ENCODE measurements at places on chromosomes 3 and 15.

DNA sequence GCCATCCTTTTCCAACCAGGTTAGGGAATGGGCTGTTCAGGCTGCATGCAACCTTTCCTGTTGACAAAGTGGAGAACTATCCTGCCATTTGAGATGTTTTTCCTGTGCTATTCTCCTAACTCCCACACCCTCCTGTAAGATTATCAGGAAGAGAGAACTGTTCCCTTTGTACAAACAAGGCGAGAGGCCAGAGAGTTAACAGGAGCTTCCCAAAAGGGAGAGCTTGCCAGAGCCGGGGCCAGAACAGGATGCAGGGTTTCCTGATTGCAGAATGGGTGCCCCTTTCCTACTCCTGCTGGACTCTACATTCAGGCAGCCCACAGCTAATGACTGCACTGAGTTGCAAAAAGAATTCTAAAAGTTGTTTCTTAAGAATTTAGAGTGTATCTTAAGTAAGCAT lies 17.1 kb downstream of the PML start:
- DNase-seq = no peak

GRCh38 chr3:53065841-53066480 lies 20.1 kb upstream of the SFMBT1 start:
- no peak for DNase-seq

DNA sequence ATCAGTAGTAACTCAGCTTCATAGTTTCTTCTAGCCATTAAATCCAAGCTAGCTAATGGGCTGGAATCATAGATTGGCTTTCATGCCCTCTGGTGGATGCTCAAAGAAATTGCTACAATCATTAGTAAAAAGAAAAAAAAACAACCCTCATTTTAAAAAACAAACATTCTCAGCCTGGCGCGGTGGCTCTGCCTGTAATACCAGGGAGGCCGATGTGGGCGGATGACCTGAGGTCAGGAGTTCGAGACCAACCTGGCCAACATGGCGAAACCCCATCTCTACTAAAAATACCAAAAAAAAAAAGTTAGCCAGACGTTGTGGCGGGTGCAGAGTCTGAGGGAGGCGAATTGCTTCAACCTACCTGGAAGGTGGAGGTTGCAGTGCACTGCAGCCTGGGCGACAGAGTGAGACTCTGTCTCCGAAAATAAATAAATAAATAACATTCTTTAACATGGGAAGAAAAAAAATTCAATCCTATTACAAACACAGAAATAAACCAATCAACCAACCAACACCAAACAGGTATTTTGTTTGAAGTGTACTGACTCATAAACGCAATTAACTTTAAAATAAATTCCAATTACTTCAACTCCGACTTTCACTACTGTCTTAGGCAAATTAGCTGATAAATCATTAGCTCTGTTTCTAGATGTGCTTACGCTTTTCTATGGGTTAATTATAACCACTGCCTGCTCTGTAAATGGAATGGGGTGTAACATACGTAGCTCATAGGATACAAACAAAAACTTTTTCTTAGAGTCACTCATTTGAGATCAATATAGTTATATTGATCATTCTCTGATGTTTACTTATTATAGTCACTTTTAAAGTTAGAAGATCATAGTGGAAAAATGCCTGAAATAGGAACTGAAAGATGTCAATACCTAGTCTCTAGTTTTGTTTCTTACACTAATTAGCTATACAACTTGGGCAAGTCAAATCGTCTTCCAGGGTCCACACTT lies 24.9 kb downstream of the TMEM207 start:
- no peak for DNase-seq

DNA sequence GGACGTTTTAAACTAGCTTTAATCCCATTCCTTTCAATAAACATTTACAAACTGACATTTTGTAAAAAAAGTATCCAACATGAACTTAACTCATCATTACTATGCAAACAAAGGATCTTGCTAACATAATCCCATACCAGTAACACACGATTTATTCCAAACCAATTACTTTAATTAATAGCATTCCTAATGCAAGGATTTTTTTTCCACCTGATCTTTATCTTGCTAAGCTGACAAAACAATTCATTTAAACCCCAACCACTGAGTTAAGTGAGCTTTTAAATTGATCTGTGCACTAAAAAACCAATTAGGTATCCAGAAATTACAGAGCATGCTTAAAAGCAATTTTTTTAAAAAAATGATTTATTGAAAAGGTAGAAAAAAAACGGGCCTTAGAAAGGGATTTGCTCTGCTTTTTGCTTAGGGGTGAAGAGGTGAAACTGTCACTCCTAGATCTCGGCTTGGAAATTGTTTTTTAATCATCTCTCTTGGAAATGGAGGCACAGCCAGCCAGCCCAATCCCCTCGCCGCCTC lies 1.2 kb downstream of the SH3BP5 start:
- no peak for DNase-seq

DNA sequence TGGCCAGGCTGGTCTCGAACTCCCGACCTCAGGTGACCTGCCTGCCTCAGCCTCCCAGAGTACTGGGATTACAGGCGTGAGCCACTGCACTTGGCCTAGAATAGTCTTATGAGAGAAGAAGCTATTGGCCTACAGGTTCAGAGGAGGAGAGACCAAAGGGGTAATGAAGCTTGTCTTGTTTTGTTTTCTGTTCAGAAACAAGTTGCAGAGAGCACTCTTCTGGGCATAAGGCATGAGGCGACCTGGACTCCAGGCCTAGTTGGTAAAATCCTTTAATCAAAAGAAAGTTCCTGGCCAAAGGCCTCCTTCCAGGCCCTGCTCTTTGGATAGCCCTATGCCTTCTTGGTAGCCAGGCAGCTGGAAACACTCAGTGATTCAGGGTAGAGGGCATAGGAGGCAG lies 87.3 kb upstream of the SKOR1 start:
- no peak for DNase-seq

DNA sequence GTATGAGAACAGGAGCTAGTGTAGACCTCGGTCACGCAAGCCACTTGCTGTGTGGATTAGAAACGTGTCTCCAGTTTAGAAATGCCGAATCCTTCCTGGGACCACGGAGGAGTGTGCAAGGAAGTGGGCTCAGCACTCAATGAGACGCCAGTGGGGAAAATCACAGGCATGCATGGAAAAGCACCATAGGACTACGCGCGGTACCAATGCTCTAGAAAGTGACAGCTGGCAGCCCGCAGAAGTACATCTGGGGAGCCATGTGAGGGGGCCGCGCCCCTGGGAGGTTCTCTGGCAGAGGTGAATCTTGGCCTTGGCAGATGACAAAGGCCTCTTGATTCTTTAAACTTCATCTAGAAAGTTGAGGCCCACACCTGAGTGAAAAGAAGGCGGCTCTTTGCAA lies 99.3 kb downstream of the LRRK1 start:
- DNase-seq = no peak

GRCh38 chr3:181824961-181825360 lies 113.2 kb downstream of the SOX2 start:
- no peak for DNase-seq

GRCh38 chr15:35546511-35547381 lies 781 bp upstream of the DPH6 start:
- no peak for DNase-seq

DNA sequence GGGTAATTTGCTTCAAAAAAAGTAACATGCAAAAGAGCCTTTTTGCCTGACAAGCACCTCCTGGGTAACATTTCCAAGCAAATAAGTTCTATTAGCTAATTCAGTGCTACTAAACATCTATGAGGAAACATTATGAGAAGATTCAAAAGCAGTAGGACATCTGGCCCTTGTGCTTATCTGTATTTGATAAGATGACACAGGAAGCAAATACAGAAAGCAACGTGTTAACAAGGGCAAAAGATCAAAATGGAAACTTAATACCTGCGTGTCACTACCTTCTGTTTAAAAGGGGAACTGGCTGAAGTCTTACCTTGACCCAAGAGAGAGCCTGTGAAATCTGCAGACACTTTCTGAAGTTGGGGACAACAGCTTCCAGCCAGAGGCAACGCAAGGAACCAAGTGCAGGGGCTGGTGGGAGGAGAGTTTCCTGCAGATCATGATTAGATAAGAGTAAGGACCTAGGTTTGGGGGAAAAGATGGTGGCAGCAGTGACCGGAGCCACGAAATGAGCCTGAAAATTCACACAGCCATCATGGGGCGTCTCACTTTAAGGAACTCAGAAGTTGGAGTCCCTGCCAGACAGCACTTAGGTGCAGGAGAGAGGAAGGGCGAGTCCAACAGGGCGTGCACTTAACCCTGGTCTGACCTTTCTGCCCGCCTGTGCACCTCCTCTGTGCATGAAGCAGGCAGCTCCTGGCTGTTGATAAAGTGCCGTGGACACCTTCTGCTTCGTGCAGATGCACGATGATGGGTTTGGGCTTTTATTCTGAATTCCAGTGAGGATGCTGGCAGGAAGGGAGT lies 153.6 kb upstream of the BHLHE40 start:
- no peak for DNase-seq

- DNase-seq = no peak
These were observed 230.4 kb downstream of the PLCL2 start for GRCh38 chr3:17115186-17115585.

DNA sequence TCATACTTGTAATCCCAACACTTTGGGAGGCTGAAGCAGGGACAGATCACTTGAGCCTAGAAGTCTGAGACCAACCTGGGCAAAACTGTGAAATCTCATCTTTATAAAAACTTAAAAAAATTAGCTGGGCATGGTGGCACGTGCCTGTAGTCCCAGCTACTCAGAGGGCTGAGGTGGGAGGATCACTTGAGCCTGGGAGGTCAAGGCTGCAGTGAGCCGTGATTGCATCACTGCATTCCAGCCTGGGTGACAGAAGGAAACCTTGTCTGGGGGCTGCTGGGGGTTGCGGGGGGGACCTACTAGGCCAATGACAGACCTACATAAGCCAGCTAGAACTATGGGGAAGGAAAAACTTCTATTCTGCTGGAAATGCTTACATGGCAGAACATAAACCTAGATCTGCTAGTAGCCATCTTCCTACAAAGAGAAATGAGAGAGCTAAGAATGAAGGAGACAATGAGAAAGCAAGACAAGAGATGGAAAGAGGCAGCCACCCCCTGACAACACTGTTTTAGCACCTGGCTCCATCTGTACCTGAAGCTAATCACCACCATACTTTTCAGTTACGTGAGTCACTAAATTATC lies 23.9 kb downstream of the FOXP1 start:
- DNase-seq = no peak

- no peak for DNase-seq
These were observed 50.7 kb upstream of the INSYN1 start for GRCh38 chr15:73803806-73804205.

DNA sequence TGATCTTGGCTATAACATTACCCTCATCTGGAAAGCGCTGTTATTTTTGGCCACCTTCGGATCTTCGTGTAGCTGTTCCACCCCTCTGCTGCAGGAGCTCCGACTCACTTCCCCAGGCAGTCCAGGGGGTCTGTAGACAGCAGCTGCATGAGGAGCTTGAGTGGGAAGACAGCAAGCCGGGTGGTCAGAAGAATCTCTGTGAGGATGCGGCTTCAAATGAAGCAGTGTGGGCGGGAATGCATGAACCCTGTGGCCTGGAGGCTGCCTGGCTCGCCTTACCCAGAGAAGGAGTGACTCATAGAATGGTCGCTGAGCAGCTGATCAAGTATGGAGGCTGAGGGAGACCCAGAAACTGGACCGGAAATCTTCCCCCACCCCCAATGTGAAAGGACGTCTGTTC lies 45.2 kb upstream of the NR2F2 start:
- no peak for DNase-seq

GRCh38 chr3:101069901-101070798 lies 76.9 kb upstream of the ABI3BP start:
- DNase-seq = no peak

- no peak for DNase-seq
These were observed 75.4 kb upstream of the POMGNT2 start for GRCh38 chr3:43181202-43181821.

DNA sequence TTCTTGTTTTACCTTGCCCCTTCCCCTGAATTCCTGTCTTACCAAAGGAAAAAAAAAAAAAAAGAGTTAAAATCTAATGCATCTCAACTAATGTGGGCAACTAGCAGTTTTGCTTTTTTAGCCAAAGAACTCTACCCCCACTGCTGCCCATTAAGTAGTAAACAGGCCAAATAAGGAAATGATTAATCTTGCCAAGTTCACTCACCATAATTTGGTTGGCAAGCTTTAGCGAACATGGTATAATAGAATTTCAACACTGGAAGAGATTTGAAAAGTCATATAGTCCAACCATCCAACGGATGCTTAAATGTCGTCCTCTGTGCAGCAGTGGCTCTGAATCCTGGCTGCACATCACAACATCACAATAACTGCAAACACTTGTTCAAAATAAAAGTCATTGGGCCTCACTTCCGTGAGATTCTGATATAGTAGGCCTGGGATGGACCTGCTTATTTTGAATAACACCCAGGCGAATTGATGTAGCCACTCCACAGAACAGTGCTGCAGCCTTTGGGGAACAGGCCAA lies 142.0 kb upstream of the UBE2E1 start:
- no peak for DNase-seq

- no peak for DNase-seq
These were observed 5.7 kb downstream of the SMAD3 start for GRCh38 chr15:67070892-67071664.

- no peak for DNase-seq
These were observed 106.8 kb downstream of the VPS8 start for GRCh38 chr3:184918750-184919149.

GRCh38 chr3:178041931-178042330 lies 494.3 kb upstream of the KCNMB2 start:
- no peak for DNase-seq

DNA sequence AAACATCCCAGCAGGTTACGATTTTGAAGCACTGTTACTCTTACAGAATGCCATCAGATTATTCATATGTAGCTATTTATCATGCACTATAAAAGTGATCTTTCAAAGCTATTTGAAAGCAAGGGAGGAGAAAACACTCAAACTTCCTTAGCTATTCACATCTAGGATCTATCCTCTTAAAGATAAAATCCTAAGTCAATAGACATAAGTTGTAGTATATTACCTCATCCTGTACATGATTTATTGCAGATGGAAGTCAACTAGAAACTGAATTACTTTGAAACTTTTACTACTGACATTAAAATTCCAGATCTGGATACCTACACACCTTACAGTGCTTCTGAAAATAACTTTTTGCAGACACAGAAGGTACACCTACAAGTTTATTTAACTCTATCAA lies 197.2 kb downstream of the MEIS2 start:
- DNase-seq = no peak
